Activated T-helper 1 cell treated with anti-CD3 and anti-CD28 coated beads, Interleukin-2, amount 50 U/mL, for 16 hours (primary cell): ENCODE measurements at places on chromosomes 5 and 9.

GRCh38 chr5:38707352-38708210 lies 138.2 kb upstream of the OSMR start:
- no peak for DNase-seq

DNA sequence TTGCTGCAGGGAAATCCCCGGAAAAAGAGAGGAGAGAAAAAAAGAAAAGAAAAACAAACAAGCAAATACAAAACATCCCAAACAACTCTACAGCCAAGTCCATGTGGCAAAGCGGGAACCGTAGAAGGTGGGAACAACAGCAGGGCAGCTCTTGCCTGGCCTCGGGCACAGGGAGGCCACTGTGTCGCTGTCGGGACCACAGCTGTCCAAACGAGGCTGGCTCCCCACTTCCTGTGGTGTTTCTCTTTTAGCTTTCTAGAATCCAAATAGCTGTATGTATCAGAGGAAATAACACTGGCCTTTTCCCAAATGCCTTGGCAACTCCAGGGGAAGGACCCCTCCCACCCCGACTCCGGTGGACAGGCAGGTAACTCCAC lies 41.6 kb upstream of the EQTN start:
- no peak for DNase-seq

DNA sequence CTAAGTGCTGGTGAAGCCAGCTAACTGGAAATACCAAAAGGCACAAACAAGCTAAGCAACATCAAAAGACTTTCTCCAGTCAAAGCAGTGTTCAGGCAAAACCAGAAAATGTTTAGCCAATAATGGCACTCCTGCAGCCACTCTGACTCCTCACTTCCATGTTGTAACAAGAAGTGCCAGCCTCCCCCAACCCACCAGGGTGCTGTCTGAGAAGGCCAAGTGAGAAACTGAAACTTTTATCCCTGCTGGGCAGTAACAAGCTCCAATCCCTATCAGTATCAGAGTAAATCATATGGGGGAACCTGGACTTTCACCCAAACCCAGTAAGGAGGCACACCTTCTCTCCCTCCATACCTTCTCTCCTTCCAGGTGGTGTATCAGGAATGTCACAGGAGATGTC lies 414.8 kb upstream of the NMUR2 start:
- DNase-seq, result no peak

- no peak for DNase-seq
Observed at GRCh38 chr9:124452841-124453585, 2.8 kb downstream of the ADGRD2 start.

- DNase-seq, result no peak
Observed at GRCh38 chr5:99019812-99020697, 91.2 kb upstream of the CHD1 start.

- DNase-seq, result no peak
Observed at GRCh38 chr5:175638305-175638704, 19.6 kb upstream of the HRH2 start.

- no peak for DNase-seq
Observed at GRCh38 chr9:27362447-27363210, 65.7 kb upstream of the EQTN start.
